Activated T-cell treated with anti-CD3 and anti-CD28 coated beads, Interleukin-2, amount 50 U/mL, for 4 hours (primary cell): ENCODE measurements at places on chromosomes 7 and 10.

GRCh38 chr7:22025075-22025474 lies 79.4 kb upstream of the CDCA7L start:
- no peak for DNase-seq

- DNase-seq: no peak
These were observed 237.3 kb downstream of the SEMA3A start for GRCh38 chr7:83957333-83957732.

GRCh38 chr10:98655492-98655891 lies 208.8 kb upstream of the HPS1 start:
- DNase-seq: no peak

- DNase-seq: no peak
These were observed 51.2 kb downstream of the ARL4A start for GRCh38 chr7:12738665-12739064.

GRCh38 chr10:73965890-73966768 lies 31.8 kb upstream of the VCL start:
- no peak for DNase-seq

- no peak for DNase-seq
These were observed 37.4 kb downstream of the GOT1 start for GRCh38 chr10:99393036-99393435.

GRCh38 chr10:100043796-100044195 lies 34.0 kb upstream of the DNMBP start:
- no peak for DNase-seq

DNA sequence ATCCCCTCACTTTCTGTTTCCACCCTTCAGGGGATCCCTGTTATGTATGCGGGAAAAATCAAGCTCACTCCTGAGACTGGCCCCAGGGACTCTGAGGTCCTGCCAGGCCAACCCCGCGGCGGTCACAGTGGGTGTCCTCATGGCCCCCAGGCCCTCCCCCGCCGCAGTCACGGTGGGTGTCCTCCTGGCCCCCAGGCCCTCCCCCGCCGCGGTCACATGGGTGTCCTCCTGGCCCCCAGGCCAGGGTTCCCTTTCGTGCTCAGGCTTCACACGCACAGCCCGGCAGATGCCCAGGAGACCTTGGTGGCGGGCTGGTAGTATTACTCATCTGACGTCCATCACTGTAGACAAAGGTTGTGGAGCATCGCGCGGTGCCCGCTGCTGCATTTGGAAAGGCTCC lies 491.0 kb upstream of the FOXK1 start:
- no peak for DNase-seq

GRCh38 chr10:69466158-69466490 lies 14.9 kb downstream of the TSPAN15 start:
- DNase-seq: no peak

DNA sequence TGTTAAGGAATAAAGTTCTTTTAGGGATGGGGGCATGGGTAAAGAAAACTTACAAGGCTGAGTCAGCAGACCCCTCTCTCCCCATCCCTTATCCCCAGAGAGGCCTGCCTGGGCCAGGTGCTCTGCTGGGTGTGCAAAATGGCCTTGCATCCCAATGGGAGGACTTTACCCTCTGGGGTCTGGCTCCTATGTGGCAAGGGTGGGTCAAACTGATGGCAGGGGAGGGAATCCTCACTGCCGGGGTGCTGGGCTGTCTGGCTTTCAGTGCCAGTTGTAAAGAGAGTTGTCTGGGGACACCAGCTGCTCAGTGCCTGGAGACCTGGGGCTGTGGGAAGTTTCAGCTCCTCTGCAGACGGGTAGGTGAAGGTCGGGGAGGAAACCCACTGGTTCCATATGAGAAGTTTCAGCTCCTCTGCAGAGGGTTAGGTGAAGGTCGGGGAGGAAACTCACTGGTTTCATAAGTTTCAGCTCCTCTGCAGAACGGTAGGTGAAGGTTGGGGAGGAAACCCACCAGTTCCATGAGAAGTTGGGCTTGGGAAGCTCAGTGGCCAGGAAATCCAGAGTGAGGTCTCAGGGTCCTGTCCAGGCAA lies 127.2 kb upstream of the PODXL start:
- no peak for DNase-seq

- no peak for DNase-seq
These were observed 303.9 kb downstream of the SDHAF3 start for GRCh38 chr7:97421307-97421930.

DNA sequence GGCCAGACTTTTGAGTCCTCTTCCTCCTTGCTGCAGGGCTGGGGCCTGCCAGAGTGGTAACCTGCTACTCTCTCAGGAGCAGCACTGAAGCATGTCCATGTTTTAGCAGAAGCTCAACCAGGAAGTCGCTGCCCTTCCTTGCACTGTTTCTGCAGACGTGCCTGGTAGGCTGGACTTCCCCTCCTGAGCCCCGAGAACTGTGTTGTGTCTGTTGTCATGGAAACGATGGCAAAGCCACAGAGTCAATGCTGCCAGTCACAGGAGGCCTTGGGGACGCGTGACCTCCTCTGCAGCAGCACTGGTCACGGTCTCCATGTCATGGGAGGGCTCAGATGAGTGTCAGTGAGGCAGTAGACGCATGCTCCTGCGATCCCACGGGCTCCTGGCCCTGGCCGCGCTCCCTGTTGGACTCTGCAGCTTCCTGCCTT lies 145.5 kb downstream of the FANK1 start:
- DNase-seq: peak; percentile 28

DNA sequence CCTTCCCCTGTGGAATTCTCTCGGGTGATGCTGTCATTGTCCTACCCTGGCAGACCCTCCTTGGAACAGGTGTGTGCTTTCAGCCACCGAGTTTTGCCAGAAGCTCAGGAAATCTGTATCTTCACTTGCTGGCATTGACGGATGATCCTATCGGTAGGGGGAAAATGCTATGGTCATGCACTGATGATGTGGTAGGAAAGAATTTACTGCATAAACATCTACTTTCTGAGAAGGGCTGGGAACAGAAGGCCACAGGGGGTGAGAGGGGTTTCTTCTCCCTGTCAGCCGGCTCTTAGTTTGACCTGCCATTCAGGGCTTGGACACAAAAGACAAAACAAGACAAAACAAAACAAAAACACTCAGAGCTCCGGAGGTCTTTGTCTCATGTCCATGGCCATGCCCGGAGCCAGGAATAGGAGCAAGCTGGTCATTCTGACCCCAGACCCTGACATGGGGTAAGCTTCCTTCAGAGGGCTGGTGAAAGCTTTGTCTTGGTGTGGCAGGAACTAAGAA lies 43.6 kb upstream of the CARD11 start:
- DNase-seq: no peak

- no peak for DNase-seq
These were observed 93.2 kb downstream of the DNAJB9 start for GRCh38 chr7:108662783-108663362.
